ENCODE measurements at places on chromosomes 4 and X.

GRCh38 chr4:12612876-12613275, 871.3 kb downstream of the RAB28 start:
- no peak for DNase-seq

DNA sequence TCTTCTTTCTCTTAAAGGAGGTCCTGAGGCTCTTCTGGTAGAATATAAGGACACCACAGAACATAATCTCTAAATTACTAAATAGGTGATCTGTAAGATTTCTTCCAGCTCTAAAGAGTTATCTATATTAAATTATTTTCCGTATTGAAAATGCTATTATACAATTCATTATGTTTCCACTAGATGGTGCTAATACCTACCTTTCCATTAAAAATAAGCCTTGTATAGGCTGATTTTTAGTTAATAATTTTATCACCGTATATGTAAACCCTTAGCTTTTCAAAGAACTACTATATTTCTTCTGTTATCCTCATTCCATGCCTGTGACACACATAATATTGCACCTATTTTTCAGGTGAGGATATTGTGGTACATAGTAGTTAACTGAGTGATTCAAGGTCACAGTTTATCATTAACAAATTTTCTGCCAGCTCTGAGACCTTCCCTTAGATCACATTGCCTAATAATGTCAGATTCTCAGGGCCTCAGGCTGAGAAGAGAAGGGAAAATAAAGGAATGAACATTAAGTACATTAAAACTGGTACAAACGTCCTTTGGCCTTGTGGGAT, 138.8 kb downstream of the TEX11 start:
- DNase-seq, result no peak

DNA sequence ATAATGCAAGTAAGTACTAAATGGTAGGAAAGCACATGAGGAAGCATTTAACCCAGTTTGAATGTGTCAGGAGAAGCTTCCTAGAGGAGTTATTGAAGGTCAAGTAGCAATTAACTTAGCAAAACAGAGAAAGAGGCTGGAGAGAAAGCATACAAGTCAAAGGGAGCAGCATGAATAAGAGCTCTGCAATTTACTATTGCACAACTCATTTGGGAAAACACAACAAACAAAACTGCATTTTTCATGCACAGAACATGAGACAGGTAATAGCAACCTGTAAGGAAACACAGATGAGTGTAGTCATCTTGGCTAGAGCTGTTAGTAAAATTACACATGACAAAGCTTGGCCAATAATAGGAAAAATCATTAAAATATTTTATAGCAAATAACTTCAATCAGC, 538.1 kb downstream of the PPP4R3C start:
- DNase-seq, result no peak

DNA sequence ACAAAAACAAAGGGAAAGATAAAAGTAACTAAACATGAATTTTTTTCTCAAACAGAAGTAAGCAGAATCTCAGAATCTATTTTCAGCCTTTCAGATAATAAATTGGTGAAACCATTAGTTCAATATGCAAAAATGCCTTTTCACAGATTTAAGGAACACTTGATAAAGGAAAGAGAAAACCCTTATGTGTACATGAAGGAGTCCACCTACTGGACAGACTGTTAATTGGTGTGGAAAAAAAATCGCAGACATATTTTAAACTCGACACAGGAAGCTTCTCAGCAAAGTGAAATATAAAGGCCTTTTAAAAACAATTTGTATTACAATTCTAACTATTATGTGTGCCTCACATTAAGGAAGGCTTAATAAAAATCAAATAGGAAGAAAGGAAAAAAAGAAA, 22.3 kb downstream of the COX7B2 start:
- no peak for DNase-seq

GRCh38 chr4:71360844-71361243, 22.0 kb downstream of the SLC4A4 start:
- DNase-seq, result no peak

DNA sequence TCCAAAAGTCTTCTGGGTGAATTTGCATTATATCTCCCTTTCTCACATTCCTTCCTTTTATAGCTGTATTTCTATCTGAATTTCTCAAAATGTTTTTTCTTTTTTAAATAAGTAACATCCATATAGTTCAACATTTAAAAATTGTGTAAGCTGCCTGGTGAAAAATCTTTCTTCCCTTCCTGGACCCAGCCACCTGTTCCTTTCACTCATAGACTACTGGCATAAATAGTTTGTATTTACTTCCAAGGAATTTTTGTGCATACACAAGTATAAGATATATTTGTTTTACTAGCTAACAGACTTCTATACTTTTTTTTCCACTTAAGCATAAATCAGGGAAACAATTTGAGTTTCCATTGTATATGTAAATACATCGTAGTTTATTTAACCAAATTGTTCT, 35.7 kb downstream of the PACRGL start:
- DNase-seq, result no peak

DNA sequence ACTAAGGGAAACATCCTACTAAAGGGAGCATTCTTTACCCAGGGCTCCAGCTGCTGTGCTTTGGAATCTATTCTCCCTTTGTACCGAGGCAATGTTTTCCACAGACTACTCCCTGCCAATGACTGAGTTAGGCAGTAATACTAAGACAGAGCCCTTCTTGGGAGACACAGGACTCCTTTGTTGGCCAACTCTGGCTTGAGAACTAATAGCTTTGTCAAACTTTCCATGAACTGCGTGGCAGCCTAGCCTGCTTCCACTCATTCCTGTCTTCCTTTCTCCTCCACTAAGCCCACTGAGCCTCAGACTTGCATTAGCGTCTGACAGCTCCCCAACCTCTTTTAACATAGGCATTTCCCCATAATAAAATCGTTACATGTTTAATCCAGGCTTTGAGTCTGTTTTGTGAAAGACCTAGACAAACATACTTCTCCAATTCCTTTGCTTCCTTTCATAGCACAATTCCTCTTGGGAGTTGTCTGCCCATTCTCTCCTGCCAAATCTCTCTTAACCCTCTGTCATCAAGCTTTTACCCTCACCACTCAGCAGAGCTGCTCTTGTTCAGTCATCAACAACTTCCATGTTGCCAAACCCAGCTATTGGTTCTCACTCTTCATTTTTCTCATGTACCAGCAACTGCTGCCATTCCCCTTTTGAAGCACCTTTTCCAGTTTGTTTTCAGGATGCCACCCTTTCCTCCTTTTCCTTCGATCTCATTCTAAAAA, 300.3 kb upstream of the IGFBP7 start:
- no peak for DNase-seq

GRCh38 chr4:169745291-169745690, 12.5 kb downstream of the HPF1 start:
- DNase-seq, result no peak

DNA sequence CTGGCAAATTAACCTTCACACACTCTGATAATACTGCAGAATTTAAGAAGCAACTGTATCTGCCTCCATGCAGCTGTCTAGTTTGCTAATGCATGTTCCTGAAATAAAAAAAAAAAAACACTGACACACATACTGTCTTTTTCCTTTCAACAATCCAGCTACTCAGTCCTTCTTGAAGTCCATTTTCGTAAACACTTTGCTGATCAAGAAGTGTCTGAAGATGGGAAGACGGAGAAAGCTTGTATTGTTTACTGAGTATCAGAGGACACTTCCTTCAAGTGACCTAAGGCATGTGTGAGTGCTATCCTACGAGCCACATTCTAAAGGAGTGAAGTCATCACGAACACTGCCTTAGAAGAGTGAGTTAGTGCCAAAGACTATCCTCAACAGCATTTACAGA, 82.6 kb downstream of the LUZP4 start:
- DNase-seq, result no peak

DNA sequence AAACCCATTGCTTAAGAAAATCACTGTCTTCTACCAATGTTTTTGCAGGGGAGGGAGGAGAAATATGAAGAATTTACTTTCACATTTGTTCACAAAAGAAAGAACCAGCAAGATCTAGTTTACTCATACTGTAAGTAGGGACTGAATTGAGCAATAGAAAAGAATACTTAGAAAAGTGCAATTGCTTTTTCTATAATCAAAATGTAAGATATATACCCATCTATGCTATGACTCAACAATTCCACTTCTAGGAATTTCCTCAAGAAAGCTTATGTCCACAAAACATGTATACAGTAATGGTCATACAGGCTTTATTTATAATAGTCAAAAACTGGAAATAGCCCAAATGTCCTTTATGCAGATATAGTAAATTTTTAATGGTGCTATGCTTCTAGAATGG, 196.4 kb downstream of the LRBA start:
- no peak for DNase-seq

DNA sequence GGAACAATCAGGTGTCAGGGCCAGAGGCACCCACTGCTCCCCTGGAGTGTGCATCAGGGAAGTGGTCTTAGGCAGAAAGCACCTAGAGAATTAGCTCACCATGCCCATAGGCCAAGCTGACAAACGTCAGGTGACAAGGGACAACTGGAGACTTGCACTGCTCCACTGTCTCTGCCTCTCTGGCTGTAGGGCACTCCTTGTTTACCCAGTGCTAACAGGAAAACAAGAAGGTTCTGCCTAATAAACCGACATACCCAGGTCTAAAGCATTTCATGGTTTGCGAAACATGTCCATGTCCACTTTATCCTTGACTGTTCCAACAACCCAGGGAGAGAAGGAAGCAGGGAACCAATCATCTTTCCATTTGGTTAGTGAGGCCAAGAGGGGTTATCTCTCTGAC, 92.5 kb upstream of the MAMLD1 start:
- DNase-seq, result no peak

- DNase-seq, result no peak
These were observed 6.1 kb upstream of the PAGE1 start for GRCh38 chrX:49701933-49702332.

DNA sequence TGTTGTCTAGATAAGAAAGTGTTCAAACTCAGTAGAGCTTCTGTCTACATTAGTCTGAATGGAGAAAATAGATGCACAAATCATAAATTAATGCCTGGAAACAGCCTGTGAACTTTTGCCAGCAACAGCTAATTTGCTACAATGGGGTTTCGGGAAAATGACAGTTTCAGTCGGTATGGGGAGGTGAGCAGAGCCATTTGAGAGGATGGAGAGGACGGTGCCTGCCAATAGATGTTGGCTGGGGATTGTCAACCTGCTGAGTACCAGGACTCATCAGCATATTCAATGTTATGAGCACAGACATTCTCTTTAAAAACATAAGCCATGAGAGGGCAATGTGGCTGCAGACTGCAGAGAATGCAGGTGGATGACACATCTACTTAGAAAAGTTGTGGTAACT, 230.3 kb upstream of the PCDH18 start:
- no peak for DNase-seq

DNA sequence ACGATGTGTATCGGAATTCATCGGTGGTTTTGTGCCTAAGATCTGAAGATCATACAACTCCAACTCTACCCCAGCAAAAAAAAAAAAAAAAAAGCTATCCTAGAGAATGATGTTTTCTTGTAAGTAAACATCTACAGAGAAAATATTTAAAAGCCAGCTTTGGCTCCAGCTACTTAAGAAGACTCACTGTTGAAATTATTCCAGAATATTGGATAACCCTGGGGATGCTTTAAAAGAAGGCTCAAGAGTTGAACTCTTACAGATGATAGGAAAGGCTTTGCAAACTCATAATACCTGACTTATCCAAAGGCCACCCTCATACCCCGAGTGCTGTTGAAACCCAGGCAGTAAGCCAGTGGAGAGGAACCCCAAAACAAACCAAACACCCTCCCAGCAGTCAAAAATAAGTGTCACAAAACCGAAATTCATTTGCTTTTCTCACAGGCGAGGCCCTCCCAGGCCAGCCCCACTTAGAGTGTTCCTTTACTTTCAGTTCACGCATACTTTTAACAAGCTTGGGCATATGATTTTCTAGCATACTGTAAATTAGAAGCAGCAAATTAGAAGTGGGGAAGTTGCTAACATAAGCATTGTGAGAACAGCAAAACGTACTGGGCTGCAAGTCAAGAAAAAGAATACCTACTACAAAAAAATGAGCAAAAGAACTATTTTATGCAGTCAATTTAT, 2.7 kb upstream of the AMELX start:
- no peak for DNase-seq

- peak; percentile 17 for DNase-seq
These were observed 42.9 kb upstream of the INTS6L start for GRCh38 chrX:135477576-135477975.

GRCh38 chr4:42588909-42589308, 68.0 kb downstream of the ATP8A1 start:
- DNase-seq, result no peak

GRCh38 chrX:154409222-154409871, at the start of gene DNASE1L1:
TSS of gene DNASE1L1 (minus strand) at chrX:154409254. CDS start at chrX:154405568, 3,686 bp downstream.
- DNase-seq, result no peak

GRCh38 chrX:346034-346813, 27.6 kb upstream of the GTPBP6 start:
- no peak for DNase-seq

DNA sequence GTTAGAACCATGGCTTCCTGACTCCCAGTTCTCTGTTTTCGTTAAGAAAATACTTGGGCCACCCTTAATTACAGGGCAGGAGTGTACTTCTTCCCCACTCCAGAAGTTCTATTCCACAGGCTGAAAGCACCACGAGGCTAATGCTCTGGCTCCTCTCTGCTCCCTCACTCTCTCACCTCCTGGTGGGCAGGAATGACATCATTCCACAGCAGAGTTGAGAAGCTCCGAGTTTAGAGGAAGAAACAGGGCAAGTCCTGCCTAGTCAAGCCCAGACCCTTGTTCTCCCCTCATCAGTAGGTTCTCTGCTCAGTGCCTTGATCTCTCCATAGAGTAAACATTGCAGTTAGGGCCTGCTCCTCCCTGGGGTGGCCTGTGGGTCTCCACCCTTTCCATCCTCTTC, 343.8 kb upstream of the CLNK start:
- DNase-seq, result no peak

- no peak for DNase-seq
These were observed 833.1 kb downstream of the C4orf33 start for GRCh38 chr4:129929052-129929451.

- no peak for DNase-seq
These were observed 146.8 kb upstream of the NALF2 start for GRCh38 chrX:69357317-69357716.

DNA sequence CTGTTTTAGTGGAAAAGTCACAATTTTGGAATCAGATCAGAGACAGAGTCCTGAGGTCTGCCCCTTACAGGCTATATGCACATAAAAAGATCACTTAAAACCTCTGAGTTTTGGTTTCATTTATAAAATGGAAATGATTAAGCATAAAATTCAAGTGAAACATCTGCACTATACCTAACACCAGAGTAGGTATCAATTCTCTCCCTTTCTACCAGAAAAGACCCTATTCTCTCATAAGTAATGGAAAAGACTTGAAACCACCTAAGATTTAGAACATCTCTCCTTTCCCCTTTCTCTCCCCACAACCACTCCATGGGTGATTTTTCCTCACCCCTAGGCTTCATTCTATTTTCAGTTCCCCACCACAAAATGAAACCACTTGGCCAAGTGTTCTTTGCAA, 907 bp downstream of the LHFPL1 start:
- DNase-seq, result no peak

- DNase-seq, result no peak
These were observed 102.7 kb upstream of the ZNF827 start for GRCh38 chr4:146041139-146042004.

All from activated T-cell treated with anti-CD3 and anti-CD28 coated beads for 24 hours (primary cell).